ENCODE measurements at places on chromosomes 16 and 17.

GRCh38 chr17:27082023-27082774 lies 211.7 kb upstream of the WSB1 start:
- no peak for DNase-seq

DNA sequence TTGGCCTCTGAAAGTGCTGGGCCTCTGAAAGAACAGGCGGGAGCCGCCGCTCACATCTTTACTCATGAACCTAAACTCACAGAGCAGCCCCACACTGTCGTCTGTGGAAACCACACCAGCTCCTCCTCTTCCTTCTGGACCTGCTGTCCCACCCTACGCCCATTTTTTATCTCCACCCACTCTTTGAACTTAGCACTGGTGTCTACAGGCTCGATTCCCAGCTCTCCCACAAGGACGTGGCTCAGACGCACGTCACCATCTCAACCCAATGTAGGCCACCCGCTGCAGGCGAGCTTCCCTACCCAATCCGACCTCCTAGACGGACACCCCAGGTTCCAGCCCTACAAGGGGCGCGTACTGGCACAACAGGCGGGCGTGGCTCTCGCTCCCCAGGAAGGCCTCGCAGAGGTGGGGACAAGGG lies 62.2 kb downstream of the NXN start:
- DNase-seq, result no peak

GRCh38 chr16:50185005-50185505 lies 31.9 kb downstream of the TENT4B start:
- no peak for DNase-seq

- DNase-seq, result no peak
Measured at GRCh38 chr16:66473654-66474519, 46.8 kb downstream of the BEAN1 start.

- DNase-seq, result peak; percentile 99
Measured at GRCh38 chr17:40098846-40099618, 1.4 kb downstream of the NR1D1 start.

- peak; percentile 15 for DNase-seq
Measured at GRCh38 chr16:3235856-3236669, 1.1 kb upstream of the ZNF200 start.

DNA sequence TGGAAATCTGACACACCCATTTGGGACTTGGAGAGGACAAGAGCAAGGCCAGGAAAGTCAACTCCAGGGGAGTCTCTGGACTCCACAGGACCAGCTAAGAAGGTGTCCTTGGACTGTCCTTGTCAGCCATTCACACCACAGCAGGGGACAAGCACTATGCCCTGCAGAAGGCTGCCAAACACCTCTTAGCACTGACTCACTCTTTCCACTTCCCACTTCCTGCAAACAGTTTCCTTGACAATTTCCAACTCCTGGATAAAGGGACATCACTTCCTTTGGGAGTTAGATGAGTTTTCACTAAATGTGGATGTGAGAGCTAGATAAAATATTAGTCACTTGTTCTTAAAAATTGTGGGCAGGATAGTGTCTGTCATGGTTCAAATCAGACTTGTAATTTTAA lies 37.8 kb upstream of the BCAR1 start:
- no peak for DNase-seq

- DNase-seq, result no peak
Measured at GRCh38 chr17:75874323-75875181, 3.8 kb downstream of the TRIM47 start.

DNA sequence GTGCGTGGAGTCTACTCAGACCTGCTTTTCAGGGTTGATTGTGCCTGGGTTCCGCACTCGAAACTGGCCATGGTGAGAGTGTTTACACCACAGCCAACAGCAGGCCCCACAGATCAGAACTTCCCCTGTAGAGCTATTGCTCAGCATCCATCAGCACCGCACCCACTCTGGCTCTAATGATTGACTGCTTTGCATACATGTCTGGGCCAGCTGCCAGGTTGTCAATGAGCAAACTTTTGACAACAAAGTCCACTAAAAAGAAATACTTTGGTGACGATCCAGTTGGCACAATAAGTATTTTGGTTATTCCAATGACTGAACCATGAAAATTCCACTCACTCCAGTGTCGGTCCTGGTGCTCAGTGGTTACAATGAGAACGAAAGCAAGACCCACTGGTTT lies 190.7 kb downstream of the FOXL1 start:
- no peak for DNase-seq

DNA sequence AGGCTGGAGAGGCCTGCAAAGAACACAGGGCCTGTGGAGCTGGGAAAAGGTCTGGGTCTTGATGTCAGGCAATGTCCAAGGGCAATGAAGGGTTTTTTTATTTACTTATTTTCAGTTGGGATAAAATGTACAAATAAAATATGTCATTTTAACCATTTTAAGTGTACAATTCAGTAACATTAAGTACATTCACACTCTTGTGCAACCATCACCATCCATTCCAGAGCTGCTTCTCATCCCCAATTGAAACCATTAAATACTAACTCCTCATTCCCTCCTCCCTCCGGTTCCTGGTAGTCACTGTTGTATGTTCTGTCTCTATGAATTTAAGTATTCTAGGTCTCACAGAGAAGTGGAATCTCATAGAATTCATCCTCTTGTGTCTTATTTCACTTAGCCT lies 444.7 kb downstream of the HS3ST3B1 start:
- DNase-seq, result no peak

DNA sequence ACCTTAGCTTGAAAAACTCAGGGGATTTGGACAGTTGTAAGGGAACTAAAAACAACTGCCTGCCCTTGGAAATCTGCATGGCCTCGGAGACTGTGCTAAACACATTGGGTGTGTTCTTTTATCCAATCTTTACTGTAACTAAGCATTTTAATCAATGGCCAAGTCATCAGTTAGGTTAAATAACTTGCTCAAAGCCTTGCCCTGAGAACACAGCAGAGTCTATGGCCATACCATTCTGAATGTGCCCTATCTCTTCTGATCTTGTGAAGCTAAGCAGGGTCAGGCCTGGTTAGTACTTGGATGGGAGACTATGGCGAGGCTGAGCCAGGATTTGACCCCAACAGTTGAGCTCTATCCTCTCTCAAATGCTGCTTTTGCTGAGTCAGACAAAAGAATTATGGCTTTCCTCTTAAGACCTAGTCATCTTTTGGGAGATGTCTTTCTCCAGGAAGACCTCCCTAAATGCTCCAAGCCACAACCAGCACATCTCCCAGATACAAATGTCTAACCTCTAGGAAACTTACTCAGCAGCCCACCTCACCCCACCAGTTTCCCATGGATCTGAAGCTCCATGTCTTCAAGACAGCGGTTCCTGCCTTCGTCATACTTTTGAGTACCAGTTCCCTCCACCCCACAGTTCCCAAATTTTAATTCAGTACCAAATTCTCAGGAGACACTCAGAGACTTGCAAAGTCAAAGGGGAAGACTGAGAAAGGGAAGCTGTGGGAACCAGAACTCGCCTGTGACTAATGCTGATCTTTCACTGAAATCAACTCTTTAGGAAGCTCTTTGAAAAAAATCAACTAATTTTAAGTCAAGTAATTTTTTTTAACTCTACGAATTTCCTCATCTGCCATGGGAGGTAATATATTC lies 336.1 kb downstream of the MAF start:
- DNase-seq, result no peak

- no peak for DNase-seq
Measured at GRCh38 chr17:51721730-51722129, 436.8 kb downstream of the CA10 start.

- no peak for DNase-seq
Measured at GRCh38 chr16:87483481-87483880, 9.3 kb downstream of the ZCCHC14 start.

- no peak for DNase-seq
Measured at GRCh38 chr17:60188759-60189158, 39.0 kb downstream of the CA4 start.

- no peak for DNase-seq
Measured at GRCh38 chr16:47927330-47927729, 228.5 kb downstream of the ABCC12 start.

All from stimulated activated CD4-positive, alpha-beta T cell treated with anti-CD3 and anti-CD28 coated beads, Interleukin-15, amount 100 ng/mL, for 1 hour (primary cell).